DMS79 (cell line): ENCODE measurements at places on chromosomes 7 and 10.

DNA sequence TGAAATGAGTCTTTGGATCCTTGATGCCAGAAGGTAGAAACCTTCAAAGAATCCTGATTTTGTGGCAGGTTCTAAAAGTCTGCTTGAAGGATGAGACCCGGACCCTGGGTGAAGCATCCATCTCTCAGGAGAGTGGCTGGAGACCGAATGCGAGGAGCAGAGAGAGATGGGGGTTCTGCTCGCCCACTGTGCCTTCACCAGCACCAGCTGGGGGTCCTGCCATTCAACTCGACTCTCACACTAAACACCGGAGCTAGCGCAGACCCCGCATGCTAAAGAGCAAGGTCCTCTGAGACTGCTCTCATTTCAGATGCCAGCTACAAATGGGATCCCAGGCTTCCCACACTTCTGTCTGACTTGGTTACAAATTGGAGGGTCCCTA, 218.4 kb downstream of the GLRX3 start:
- DNase-seq, result no peak

DNA sequence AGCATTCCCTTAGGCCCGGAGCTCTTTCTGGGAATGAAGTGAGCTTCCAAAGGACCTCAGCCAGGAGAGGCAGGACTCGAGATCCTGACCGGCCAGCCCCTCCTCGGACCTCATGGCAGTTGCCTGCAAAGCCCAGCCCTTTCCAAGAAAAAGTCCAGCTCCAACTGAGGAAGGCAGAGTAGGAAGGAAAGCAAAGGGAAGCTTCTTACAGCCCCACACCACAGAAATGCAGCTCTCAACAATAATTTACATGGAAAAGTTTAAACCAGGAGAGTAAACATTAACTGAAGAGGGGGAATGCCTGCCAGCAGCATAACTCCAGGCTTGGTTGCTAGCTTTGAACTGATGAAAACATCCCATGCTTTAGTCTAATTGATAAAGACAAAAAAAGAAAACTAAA, 153.9 kb upstream of the PFKP start:
- DNase-seq, result no peak

GRCh38 chr10:29861811-29862505, 197.4 kb downstream of the JCAD start:
- DNase-seq, result no peak

- no peak for DNase-seq
Observed at GRCh38 chr7:6637544-6638229, 569 bp downstream of the ZNF316 start.

DNA sequence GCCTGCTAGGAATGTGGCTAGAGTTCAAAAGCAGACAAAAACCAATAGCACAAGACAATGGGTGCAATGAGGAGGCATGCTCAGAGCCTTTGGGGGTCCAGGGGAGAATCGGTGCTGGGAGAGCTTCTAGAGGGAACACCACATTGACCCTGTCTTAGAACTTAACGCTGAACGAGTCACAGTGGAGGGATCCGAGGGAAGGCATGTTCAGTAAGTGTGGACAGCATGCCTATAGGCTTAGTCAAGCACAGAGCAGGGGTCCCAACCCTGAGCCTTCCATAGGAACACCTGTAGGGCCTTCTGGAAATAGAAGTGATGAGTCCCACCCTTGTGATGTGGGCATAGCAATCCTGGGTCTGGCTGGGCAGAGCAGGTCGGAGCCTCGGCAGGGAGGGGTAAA, 148.7 kb downstream of the PKD1L1 start:
- no peak for DNase-seq

- DNase-seq, result no peak
Observed at GRCh38 chr10:27743012-27743876, 2.4 kb downstream of the MKX start.

- no peak for DNase-seq
Observed at GRCh38 chr7:116145245-116145852, 65.0 kb upstream of the TES start.

DNA sequence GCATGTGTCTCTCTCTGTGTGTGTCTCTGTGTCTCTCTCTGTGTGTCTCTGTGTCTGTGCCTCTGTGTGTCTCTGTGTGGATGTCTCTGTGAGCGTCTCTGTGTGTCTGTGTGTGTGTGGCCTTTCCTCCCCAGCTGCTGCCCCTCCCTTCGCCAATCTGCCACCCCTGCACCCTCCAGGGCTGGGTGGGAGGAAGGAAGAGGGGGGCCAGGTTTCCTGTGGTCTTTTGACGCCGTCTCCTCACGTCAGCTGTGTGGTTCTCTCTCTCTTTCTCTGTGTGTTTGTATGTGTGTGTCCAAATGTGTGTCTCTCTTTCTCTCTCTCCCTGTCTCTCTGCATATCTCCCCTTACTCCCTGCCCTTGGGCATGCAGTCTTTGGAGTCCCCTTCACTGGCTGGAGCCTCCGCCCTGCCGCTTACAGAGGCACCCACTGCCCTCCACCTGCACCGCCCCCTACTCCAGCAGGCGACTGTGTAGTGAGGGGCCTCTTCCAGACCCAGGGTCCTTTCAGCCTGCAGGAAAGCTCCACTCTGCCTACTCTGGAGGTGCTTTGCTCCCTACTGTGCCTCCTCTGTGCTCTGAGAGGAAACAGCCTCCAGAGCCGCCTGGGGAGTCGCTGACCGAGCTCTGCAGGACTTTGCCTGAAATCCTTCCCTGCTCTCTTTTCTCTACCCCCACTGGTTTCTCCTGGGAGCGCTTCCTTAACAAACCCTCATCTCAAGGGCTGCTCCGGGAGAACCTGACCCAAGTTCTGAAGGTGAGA, 44.2 kb upstream of the C10orf71 start:
- DNase-seq, result no peak

DNA sequence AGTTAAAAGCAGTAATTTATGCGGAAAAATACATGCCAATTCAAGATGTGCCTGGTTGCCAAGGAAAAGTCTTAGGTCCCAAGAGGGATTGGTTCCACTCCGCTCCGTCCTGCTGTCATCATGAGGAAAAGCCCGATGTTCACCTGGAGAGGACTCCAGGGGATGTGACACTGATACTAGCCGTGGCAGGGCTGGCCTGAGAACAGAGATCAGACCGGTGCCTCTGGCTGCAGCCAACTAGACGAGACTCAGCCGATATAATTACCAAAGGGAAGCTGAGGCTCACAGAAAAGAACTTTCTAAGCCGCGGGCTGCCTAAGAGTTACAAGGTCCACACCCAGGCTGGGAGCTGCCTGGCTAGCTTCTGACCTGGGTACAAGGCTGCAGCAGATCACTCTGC, 81.3 kb upstream of the UNC5B start:
- no peak for DNase-seq

- no peak for DNase-seq
Observed at GRCh38 chr7:82396343-82396742, 47.2 kb downstream of the CACNA2D1 start.

DNA sequence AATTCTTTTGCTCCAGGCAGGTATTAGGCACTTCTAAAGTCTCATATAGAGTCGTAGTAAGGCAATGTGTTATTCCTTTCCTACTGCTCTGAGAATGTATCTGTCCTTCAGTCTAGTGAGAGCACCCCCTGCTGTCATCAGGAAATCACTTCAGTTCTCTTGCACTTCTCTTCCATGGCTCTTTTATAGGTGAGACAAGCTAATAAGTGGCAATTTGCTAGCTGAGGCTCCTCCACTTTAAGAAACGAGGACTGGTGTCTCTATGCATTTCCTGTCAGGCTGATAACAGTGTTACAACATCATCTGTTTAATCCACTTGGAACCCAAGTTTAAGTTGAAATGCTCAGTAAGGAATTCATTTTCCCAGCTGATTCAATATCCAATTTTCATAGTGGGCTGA, 350.6 kb downstream of the TFEC start:
- DNase-seq, result no peak

GRCh38 chr10:78764436-78764835, 304.3 kb upstream of the ZMIZ1 start:
- DNase-seq, result no peak

- DNase-seq, result no peak
Observed at GRCh38 chr10:86091216-86091615, 275.4 kb downstream of the GRID1 start.

- peak; percentile 35 for DNase-seq
Observed at GRCh38 chr10:123287594-123288247, 133.5 kb downstream of the BUB3 start.

DNA sequence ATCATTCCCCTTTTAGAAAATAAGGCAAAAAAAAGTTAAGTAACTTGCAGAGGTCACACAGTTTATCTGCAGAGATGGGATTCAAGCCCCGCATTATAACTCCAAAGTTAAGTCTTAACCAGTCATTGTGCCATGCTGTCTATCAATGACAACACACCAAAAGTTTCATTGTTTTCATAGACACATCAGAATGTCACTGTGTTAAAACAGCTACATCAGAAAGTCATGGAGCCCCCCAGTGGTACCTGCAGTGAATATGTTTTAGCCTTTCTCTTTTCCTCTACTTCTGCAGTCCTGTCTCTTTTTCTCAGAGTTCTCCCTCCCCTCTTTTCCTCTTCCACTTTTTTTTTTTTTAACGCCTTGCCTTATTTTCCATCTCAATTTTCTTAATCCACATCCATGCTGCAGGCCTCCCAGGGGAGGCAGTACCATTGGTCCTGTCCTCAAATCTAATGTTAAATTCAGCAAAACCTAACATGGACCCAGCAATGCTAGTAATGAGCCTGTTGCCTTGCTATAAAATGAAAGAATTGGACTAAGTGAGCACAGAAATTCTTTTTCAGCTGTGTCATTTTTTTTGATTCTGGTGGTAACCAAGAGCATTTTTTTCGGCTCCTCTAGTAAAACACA, 3.8 kb upstream of the NRCAM start:
- no peak for DNase-seq

GRCh38 chr7:10889266-10889898, 84.3 kb upstream of the PHF14 start:
- no peak for DNase-seq

DNA sequence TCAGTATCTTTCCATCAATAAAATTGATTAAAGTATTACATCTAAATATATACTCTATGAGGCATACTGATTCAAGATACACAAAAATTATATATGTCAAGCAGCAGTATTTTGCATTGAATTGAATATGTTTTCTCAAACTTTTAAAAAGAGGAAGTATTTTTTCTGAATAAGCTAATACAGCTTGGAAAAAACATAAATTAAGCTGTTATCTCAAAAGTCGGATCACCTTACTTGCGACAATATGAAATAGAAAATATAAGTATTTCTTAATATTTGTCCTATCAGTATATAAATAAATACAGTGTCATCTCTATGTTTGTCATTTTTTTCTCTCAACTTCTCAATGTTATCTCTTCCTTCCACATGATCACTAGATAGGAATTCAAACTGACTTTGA, 139.3 kb downstream of the MBL2 start:
- no peak for DNase-seq

GRCh38 chr7:43906331-43907010, at the start of gene URGCP:
URGCP (minus strand) TSS chr7:43906596; CDS start chr7:43906575, 21 bp downstream.
- no peak for DNase-seq

DNA sequence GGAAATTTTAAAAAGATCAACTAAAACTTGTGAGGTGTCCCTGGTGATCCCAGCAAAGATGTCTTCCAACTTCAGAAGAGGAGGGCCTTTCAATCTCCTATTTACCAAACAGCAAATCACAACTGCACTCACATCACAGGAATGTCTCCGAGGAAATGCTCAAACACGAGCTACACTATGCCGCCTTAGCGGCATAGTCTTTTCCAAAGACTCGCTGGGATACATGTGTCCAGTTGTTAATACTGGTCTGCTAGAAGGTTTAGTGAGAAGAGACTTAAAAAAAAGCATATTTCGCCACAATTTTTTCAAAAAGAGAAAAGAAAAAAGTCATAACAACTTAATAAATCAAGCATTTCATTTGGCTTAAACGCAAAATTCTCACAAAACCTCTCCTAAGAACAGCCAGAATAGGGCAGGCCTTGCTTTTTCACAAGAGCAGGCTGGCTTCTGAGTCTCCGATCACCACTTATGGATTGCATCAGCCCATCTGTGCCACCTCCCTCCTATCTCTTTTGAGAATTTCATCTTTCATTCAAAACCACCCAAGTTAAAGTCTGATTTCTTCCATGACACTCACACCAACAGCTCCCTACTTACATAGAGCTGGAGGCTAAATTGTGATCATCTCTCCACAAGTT, 66.1 kb downstream of the GNA12 start:
- no peak for DNase-seq

DNA sequence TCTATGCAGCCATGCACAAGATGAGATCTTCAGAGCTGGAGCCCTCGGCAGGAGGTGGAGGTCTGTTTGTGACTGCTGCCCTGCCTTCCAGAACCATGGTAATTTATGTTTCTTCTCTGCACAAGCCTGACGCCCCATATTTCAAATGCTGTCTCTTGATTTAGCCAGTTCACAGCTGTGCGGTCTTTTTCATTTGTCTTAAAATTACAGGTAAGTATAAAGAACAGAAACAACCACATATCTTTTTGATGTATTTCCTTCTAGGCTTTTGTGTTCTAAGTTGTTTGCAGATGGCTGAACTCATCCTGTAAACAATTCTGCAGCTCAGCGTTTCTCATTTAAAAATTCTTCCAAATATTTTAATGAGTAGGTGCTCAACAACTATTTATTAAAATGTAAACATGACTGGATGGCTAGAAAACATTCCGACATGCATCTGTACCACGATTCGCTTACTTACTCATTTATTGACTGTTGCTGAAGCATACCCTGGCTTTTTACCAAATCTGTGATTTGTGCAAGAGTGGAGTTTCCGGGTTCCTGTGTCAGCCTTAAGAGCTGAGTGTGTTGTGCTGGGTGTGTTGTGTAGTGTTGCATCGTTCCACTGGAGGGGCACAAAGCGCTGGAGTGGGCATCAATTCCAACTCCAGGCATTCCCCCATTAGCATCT, 58.9 kb downstream of the PIP4K2A start:
- DNase-seq, result peak; percentile 45

DNA sequence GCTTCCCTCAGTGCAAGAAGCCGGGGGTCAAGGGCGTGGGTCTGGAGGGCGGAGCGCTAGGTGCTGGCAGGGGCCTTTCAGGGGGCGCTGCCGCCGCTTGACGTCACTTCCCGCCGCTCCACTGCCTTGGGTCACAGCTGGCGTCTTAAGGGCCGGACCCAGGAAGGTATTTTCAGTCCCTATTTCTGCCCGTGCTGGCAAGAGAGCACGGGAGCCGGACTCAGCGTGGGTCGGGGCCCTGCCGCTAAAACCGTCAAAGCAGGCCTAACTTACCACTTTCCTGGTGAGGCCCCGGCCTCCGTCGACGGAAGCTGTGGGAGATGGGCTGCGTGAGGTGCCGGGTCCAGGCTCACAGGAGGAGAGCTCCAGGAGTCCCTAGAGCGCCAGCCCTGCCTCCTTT, 12.0 kb downstream of the VAX1 start:
- DNase-seq, result no peak
